Lung (tissue), 17 donors: ENCODE measurements at places on chromosomes 13 and 19. TPM values are rescaled to one million over a fixed set of nuclear protein-coding genes. Genes with fewer than 3 reads are reported as not detected.
A peak's percentile ranks its signal among the peaks of the same experiment; 100 is the strongest.

DNA sequence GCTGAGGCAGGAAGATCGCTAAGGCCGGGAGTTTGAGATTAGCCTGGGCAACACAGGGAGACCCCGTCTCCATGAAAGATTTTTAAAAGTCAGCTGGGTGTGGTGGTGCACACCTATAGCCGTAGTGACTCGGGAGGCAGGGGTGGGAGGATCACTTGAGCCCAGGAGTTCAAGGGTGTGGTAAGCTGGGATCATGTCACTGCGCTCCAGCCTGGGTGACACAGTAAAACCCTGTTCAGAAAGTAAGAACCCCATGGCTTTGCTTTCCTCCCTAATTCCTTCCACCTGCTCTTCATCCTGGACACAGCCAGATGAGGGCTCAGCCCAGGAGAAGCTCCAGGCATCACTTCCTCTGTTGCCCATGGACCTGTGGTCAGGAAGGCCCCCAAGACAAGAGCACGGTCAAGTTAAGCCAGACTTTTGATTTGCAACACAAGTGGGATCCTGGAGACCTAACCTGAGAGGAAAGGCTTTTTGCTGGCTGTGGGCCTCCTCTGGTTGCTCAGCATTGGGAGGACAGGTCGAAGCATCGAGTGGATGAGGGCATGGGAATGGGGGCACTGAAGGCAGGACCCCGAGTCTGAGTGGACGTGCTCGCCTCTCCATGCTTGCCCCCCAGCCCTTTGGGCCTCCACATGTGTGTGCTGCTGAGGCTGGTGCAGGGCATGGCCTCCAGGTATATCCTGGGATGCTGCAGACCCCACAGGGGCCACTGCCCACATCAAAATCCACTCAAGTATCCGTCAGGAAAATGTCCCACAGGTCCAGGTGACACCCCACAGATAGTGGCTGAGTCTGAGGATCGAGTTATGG lies 25.4 kb downstream of the TUBA3C start:
- no peaks in the 10 kb centered on the region for H3K27me3 ChIP-seq
- H3K4me3 ChIP-seq, result no peak overlapping the region
- DNase-seq, result no peak
- no peak overlapping the region for H3K27ac ChIP-seq
- no peaks in the 10 kb centered on the region for H3K4me1 ChIP-seq

DNA sequence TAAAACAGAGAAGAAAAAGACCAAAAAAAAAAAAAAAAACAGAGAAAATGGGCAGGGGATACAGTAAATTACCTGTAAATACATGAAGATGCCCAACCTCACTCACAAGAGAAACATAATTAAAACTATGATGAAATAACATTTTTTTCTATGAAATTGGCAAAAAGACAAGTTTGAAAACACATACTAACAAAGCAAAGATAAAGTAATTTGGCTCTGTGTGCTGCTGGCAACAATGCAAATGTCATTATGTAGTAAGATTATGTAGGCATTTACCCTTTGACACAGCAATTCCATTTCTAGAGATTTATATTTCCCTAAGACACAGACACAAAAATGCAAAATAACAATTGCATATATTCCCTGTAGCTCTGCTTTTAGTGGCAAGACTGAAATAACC lies 20.2 kb downstream of the ZC3H13 start:
- no peaks in the 10 kb centered on the region for H3K4me1 ChIP-seq
- peaks cover 7% of the 10 kb centered on the region for H3K36me3 ChIP-seq
- peak; percentile 26 for DNase-seq

- H3K27me3 ChIP-seq, result no peaks in the 10 kb centered on the region
- peak overlapping the region; percentile 85 for H3K27ac ChIP-seq
- H3K4me3 ChIP-seq, result peak overlapping the region; percentile 98
- peak; percentile 20 for DNase-seq
- H3K36me3 ChIP-seq, result no peaks in the 10 kb centered on the region
Measured at GRCh38 chr19:3095441-3096191, 1.5 kb downstream of the GNA11 start.

- no peaks in the 10 kb centered on the region for H3K27me3 ChIP-seq
- no peak for DNase-seq
- peaks cover 6% of the 10 kb centered on the region for H3K4me1 ChIP-seq
- no peak overlapping the region for H3K4me3 ChIP-seq
Measured at GRCh38 chr19:7391218-7391670, 42.5 kb downstream of the ARHGEF18 start.

DNA sequence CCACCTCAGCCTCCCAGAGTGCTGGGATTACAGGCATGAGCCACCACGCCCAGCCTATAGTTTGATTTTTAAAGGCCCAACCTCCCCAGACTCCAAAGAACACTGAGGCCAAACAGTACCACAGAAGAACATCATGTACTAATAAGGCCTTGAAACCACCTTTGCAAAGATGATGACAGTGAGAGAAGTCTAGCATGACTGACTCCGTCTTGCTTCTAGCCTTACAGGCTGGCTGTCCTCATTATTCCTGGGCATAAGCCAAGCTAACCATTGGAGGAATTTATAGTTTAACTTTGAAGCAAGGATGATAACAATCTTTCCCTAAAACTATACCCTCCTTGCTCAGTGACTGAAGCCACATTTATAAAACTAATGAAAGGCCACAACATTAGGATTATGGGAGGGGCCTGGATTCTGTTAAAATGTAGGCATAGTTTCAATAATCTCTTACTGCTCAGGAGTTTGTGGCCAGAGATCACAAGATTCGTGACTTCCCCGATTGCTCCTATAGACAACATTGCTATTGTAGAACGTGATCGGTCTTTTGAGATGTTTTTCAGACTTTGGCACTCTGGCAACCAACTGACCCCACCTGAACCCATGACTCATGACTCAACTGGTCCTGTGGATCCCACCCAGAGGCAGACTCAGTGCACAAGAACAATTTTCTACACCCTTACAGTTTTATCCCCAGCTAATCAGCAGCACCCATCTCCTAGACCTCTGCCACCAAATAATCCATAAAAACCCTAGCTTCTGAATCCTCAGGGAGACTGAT lies 17.6 kb downstream of the GPR42 start:
- no peaks in the 10 kb centered on the region for H3K4me1 ChIP-seq
- no peaks in the 10 kb centered on the region for H3K27me3 ChIP-seq
- H3K27ac ChIP-seq, result no peak overlapping the region
- H3K4me3 ChIP-seq, result no peak overlapping the region

GRCh38 chr13:98399756-98400155 lies 177.2 kb downstream of the STK24 start:
- no peak overlapping the region for H3K27ac ChIP-seq
- no peaks in the 10 kb centered on the region for H3K27me3 ChIP-seq
- no peak overlapping the region for H3K4me3 ChIP-seq
- peaks cover 2% of the 10 kb centered on the region for H3K36me3 ChIP-seq
- no peak for DNase-seq
- peaks cover 18% of the 10 kb centered on the region for H3K4me1 ChIP-seq

DNA sequence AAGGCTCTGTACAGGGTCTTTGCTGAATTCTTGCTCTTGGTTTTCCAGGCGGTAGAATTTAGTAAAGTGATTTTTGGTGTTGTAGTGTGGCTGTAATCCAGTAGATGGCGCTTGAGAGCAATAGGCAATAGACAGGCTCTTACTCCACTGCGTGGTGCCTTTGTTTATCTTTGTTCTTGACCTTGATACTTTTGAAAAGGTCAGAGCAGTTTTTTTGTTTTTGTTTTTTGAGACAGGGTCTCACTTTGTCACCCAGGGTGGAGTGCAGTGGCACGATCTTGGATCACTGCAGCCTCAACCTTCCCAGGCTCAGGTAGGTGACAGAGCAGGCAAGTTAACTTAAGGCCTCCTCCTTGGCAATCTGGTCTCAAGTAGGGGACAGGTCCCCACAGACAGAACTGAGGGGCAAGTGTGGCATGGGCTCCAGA lies 12.2 kb upstream of the LILRA5 start:
- no peak overlapping the region for H3K27ac ChIP-seq
- H3K4me3 ChIP-seq, result no peak overlapping the region
- no peaks in the 10 kb centered on the region for H3K4me1 ChIP-seq
- no peaks in the 10 kb centered on the region for H3K27me3 ChIP-seq

DNA sequence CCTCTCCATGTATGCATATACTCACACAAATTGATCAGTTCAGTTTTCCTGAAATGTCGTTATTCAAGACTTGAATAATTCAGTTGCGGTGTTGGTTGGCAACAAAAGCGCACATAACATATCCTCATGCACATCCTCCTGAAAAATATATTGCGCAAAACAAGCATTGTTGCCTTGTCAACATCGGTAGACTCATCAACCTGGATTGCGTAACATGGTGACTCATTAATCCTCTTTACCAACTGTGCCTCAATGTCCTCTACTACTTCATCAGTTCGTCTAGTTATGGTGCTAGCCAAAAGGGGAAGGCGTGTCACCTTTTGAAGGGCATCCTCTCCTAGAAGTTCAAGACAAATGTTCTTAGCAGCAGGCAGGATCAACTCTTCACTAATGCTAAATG lies 357.7 kb downstream of the LMO7 start:
- H3K27me3 ChIP-seq, result no peaks in the 10 kb centered on the region
- no peak overlapping the region for H3K27ac ChIP-seq
- H3K4me1 ChIP-seq, result no peaks in the 10 kb centered on the region
- no peaks in the 10 kb centered on the region for H3K36me3 ChIP-seq
- no peak overlapping the region for H3K4me3 ChIP-seq

DNA sequence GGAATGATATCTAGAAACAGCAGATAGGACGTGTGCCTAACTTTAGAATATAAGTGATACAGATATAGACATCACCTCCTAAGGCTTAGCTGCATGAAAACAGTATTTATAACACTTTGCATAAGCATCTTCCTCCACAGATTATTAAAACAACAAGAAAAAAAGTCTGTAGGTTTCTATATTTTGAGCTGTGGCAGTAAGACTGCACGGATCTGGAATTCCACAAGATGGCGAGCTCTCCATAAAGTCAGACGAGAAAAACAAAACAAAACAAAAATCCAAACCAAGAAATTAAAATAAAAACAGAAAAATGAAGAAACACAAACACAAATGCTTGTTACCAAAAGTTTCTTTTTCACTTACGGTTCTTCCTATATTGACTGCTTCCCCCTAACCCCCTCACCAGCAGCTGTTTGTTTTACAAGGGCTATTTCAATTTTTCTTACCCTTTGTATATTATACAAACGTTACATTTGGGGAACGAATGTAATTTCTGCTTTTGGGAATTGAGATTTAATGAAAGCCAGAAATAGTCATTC lies 285.8 kb downstream of the MYO16 start:
- H3K27me3 ChIP-seq, result no peaks in the 10 kb centered on the region
- H3K36me3 ChIP-seq, result no peaks in the 10 kb centered on the region
- peaks cover 19% of the 10 kb centered on the region for H3K4me1 ChIP-seq
- no peak overlapping the region for H3K27ac ChIP-seq
- no peak overlapping the region for H3K4me3 ChIP-seq
- DNase-seq, result no peak

- no peak overlapping the region for H3K27ac ChIP-seq
- H3K4me1 ChIP-seq, result no peaks in the 10 kb centered on the region
- no peaks in the 10 kb centered on the region for H3K27me3 ChIP-seq
Measured at GRCh38 chr13:102836471-102836870, 9.4 kb upstream of the ERCC5 start.

GRCh38 chr13:46143184-46143701 lies 38.4 kb upstream of the CPB2 start:
- no peak overlapping the region for H3K27ac ChIP-seq
- H3K36me3 ChIP-seq, result no peaks in the 10 kb centered on the region
- no peak for DNase-seq
- no peaks in the 10 kb centered on the region for H3K27me3 ChIP-seq
- no peaks in the 10 kb centered on the region for H3K4me1 ChIP-seq

DNA sequence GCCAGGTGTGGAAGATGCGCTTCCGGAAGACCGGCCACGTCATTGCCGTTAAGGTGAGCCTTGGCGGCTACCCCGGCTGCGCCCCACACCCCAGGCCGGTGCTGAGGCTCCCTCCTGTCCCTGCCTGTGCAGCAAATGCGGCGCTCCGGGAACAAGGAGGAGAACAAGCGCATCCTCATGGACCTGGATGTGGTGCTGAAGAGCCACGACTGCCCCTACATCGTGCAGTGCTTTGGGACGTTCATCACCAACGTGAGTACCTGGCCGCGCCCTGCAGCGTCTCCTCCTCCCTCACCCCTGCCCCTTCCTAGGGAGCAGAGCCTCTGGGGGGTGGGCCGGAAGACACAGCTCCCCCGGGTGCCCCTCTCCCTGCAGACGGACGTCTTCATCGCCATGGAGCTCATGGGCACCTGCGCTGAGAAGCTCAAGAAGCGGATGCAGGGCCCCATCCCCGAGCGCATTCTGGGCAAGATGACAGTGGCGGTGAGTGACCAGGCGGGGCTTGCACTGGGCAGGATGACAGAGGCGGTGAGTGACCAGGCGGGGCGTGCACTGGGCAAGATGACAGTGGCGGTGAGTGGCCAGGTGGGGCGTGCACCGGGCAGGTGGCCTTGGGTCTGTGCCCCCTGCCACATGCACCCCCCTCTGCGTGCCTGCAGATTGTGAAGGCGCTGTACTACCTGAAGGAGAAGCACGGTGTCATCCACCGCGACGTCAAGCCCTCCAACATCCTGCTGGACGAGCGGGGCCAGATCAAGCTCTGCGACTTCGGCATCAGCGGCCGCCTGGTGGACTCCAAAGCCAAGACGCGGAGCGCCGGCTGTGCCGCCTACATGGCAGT lies 4.1 kb upstream of the TGFBR3L start:
- H3K27me3 ChIP-seq, result peaks cover 11% of the 10 kb centered on the region
- no peak overlapping the region for H3K4me3 ChIP-seq
- no peak overlapping the region for H3K27ac ChIP-seq
- peaks cover 55% of the 10 kb centered on the region for H3K36me3 ChIP-seq
- peaks cover 4% of the 10 kb centered on the region for H3K4me1 ChIP-seq

DNA sequence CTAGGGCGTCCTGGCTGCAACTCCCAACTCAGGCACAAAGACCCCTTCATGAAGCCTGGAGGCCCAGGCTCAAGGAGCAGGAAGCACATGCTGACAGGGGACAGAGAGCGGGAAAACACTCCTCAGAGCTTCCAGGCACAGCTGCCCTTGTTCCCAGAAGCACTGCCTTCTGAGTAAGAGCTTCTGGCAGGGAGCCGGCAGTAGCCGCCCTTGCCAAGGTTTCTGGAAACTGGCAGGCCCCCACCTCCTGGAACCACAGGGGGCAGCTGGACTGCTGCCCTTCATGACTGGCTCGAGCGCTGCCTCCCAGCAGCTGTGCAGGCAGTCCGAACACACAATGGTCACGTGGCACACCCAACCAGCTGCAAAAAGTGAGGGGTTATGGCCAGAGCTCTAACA lies 33.6 kb upstream of the EPHX3 start:
- peak overlapping the region; percentile 55 for H3K27ac ChIP-seq
- no peaks in the 10 kb centered on the region for H3K27me3 ChIP-seq
- DNase-seq, result peak; percentile 96
- peaks cover 26% of the 10 kb centered on the region for H3K4me1 ChIP-seq

DNA sequence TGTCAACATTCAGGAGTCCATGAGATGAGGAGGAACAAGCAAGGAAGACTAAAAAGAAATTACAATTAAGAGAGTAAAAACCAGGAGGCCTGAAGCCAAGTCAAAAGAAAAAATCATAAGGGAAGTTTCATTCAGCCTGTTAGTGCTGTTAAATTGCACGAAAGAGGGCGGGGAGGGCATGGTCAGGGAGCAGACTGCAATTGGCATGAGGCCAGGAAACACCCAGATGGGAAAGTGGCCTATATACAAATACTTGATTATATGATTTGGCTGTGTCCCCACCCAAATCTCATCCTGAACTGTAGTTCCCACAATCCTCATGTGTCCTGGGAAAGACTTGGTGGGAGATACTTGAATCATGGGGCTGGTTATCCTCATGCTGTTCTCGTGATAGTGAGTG lies 43.9 kb downstream of the TNFSF13B start:
- no peaks in the 10 kb centered on the region for H3K27me3 ChIP-seq
- no peaks in the 10 kb centered on the region for H3K4me1 ChIP-seq
- no peak overlapping the region for H3K27ac ChIP-seq
- H3K36me3 ChIP-seq, result no peaks in the 10 kb centered on the region

The PEAK3 gene
- total RNA-seq, result 0.31 TPM

The ZNF77 gene
- total RNA-seq, result 3.3 TPM

The ZNF211 gene
- 10.7 TPM for total RNA-seq

The OLFM2 gene
- 11.9 TPM for total RNA-seq

The FRY gene
- 68.1 TPM for total RNA-seq

The ZFP30 gene
- total RNA-seq, result 8.6 TPM

The LILRA1 gene
- total RNA-seq, result 8.3 TPM

The CAPS gene
- 360 TPM for total RNA-seq

The ANGPTL4 gene
- total RNA-seq, result 14.8 TPM

The GPR42 gene
- 0.21 TPM for total RNA-seq
